ENCODE measurements at places on chromosomes 7 and 10.

DNA sequence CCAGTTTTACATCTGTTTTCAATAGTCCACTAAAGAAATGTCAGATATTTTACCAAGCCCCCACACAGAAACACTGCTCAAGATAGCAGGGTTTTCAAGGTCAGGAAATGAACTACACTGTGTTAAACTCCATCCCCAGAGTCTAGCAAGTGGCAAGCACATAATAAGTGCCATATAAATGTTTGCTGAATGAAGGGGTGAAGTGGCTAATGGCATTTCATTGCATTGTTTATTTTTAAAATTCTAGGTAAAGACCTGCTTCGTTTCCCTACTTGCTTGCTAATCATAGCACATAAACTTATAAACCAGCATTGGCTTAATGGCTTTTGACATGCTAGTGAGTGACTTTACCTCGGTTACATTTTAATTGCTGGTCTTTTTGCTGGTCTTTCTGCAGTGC, 322.6 kb downstream of the GRID1 start:
- no peak for DNase-seq

DNA sequence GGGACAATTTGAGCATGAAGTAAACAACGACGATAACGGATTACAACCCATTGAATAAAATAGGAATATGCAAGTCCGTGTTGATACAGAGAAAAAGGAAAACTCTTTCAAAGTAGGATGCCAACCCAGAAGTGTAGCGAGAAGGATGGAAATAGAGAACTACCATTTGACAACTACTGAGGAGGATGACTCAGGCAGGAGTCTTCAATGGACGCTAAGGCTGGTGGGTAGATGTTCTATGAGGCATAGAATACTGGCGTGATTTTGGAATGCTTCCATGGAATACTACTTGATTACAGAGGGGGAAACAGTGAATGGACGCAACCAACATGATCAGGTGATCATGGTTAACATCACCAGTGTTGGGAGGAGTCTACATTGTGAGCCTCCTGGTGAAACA, 828 bp upstream of the CFAP70 start:
- DNase-seq, result no peak

DNA sequence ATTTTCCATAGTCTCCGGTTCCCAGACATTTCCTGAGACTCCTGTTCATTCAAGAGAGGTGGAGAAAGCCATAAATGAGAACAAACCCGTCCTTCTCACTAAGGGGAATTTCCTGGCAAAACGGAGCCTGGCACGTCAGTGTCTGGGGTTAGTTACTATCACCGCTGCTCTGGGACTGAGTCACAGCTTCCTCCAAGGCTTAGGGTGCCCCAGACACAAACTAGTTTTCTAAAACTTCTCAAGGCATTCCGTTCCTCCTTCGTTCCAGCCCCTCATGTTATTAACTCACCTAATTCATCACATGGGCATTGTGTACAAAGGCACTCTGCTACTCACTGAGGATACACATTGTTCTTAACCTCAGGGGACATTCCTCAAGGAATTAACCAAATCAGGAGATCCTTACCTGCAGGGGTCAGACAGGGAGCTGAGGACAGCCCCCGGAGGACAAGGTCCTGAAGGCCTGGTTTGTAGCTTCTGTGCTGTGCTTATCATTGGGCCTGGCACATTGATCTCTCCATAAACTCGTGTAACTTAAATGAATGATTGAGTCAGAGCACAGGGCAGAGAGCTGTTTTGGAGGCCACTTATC, 103.0 kb upstream of the KLF6 start:
- peak; percentile 34 for DNase-seq

GRCh38 chr7:130912862-130913638, 179.0 kb upstream of the KLF14 start:
- peak; percentile 63 for DNase-seq

- no peak for DNase-seq
These were observed 494 bp upstream of the HERC4 start for GRCh38 chr10:68075550-68076004.

DNA sequence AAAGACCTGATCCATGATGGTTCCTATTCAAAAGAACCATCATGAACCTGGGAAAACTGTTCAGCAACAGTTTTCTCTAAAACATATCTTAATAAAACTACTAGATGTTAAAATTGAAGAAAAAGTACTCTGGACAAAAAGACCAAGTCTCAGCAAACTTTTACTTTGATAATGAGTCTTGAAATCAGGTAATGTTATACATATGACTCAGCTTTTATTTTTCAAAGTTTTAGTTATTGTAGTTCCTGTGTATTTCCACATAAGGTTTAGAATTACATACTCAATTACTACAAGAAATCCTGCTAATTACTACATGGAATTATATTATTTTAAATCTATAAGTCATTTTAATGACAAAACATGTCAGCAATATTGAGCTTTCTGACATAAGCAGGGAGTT, 42.2 kb downstream of the ZNF33B start:
- no peak for DNase-seq

DNA sequence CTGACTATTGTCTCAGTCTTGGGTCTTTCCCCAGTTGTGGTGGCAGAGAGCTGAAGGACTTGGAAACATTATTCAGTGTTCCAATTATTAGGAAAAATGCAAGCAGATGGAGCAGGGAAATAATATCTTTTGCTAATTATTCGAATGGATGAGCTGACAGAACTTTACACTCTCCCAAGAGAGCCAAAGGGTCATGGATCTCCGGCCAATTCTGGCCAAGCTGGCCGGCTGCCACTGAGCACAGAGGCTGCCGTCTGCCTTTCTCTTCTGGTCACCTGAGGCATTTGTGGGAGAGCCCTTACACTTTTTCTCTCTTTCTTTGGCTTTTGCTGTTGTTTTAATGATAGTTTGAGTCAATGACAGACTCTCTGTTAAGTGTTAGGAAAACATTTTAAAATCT, 22.2 kb upstream of the CNTNAP2 start:
- DNase-seq, result no peak

GRCh38 chr7:127411176-127411575, 18.7 kb upstream of the ZNF800 start:
- DNase-seq, result no peak

DNA sequence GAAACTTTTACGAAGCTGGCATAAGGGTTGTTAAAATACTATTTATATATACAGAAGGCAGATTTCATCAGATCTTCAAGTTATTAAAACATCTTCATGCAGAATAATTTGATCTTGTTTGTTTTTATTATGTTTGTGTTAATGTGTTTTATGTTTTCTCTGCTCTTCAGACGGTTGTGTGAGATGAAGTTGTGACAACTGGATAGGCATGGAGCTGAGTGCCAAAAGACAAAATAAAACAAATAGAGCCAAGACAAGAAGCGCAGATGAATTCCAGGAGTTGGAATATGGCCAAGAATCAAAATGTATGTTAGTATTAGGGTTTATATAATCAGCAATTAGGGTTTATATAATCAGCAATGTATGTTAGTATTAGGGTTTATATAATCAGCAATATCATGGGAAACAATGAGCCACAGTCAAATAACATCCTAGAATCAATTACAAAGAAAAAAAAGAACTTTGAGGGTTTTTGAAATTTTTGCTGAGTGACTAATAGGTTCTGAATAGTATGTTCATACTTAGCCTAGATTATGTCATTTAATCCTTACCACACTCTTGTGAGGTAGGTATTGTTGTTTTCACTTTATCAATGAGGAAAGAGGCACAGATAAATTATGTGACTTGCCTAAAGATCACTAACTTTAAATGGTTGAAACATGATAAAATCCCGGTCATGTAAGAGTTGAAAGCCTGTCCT, 488.0 kb upstream of the STEAP1 start:
- DNase-seq, result no peak

GRCh38 chr7:85705076-85705475, 518.2 kb upstream of the SEMA3D start:
- DNase-seq, result no peak

DNA sequence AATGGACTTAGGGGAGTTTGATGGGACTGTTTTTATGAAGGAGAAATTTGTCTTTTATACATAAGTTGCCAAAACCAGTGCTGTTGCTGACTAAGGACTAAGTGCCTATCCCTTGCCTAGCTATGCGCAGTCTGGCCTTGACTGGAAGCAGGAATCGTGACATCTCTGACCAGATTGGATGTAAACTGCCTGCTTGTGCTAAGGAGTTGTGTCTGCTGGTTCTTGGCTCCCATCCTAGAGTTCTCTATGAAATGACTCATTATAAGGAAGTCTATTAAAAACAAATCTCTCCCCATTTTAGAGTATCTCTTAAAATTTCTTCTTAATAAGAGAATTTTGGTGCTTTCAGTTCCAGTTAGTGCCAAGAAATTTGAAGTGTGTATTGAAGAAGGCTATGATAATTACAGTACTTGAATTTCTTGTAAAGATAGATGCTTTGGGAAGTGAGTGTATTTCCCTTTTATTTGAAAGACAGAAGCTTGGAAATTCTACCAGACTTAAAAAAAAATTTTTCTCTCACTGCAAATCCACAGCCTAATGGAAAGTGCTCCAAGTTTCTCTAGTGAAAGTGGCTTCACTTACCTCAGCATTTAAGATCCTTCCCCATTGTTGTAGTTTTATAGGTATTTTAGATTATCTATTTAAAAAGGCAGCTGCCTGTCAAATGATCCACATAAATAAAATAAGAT, 77.6 kb downstream of the BICC1 start:
- no peak for DNase-seq

- DNase-seq, result no peak
These were observed 54.7 kb upstream of the VWC2 start for GRCh38 chr7:49718760-49719159.

DNA sequence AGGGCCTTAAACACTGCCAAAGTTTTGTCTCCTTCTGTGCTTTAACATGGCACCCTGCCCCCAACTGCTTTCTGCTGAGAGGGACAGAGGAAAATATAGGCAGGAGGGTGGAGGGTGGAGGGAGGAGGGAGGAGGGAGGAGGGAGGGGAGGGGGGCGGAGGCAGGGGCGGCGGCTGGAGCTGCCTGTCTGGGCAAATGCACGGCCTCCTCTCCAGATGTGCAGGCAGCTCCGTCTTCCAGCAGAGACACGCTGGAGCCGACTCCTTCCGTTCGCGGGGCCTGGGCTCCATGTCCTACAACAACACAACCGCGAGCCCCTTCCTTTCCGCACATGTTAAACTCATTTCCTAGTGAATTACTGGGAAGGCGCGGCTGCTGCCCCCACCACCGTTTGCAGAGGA, 14.2 kb downstream of the EBF3 start:
- DNase-seq, result no peak

DNA sequence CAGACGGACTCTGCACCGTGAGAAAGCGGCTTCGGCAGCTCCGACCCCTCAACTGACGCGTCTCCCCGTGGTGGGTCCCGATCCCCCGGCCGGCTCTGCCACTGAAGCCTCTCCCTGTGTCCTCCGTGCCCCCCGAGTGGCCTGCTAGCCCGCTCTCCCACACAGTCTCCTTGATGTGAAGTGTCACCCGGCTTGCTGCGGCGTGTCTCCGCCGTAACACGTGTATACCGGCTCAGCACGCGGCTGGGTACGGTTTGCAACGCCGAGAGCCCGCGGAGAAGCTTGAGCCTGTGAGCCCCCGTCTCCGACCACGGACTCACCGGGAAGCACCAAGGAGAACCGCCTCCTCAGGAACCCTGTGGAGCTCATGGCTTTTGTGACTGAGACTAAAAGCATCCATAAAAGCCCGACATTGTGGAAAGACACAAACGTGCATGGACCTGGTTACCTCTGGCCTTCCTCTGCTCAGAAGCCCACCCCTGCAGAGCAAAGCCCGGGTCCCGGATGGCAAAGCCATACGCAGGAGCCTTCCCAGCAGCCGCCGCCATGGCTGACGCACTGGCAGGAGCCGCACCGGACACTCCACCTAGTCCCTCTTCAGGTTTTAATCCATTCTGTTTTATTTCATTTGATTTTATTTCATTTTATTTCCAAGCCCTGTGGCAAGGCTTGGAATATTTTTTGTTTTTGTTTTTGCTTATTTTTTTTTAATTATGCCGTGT, 17.0 kb downstream of the PTPRN2 start:
- no peak for DNase-seq

DNA sequence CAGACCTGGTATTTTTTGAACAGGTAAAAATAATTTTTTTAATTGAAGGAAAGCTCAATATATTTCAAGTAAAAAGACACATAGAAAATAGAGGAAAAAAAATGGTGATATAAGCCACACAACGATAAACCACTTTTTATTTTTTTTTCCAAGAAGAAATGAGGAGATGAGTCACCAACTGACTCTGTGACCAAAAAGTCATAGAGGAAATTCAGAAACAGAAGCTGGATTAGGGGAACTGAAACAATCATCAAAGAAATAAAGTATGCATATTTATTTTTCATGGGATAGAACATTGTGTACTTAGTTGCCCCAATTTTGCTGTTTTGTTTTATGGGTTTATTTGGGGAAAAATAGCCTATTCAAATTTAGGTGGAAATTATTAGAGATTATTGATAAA, 176.8 kb upstream of the AGR3 start:
- no peak for DNase-seq

GRCh38 chr10:96665306-96665705, 55.0 kb downstream of the PIK3AP1 start:
- no peak for DNase-seq

DNA sequence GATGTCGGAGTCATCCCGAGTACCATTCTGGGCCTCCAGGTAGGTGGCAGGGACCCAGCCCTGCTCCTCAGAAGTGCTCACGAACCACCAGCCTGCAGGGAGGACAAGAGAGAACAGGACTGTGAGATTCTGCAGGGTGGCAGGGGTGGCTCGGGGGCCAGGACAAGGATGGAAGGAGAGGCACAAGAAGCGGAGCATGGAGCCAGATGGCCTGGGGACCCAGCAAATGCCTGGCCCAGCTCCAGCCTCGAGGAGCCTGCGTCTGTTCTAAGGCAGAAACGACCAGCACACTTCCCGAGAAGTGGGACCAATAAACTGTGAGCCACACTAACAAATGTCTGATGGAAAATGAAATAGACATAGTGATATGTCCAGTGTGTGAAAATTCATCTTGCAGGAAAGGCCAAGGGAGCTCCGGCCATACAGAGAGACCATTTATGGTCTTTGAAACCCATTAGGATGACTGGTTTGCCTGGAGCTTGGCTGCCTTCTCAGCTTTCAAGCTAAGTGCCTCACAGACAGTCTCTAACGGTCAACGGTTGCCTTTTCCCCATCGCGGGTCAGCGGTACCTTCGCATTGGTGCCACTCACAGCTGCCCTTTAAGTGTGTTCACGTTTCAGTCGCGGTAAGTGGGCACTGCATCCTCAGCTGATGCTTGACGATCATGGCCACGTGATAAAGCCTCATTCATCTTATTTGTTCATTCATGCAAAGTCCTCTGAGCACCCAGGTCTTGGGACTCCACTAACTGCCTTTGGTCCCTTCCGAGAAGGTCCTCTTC, 133.8 kb downstream of the NEURL1 start:
- DNase-seq, result no peak

All from stimulated activated CD8-positive, alpha-beta memory T cell treated with anti-CD3 and anti-CD28 coated beads, Interleukin-2, amount 100 ng/mL, for 1 hour (primary cell).